Activated T-cell treated with anti-CD3 and anti-CD28 coated beads, Interleukin-2, amount 50 U/mL, for 24 hours (primary cell): ENCODE measurements at places on chromosomes 5 and 9.

DNA sequence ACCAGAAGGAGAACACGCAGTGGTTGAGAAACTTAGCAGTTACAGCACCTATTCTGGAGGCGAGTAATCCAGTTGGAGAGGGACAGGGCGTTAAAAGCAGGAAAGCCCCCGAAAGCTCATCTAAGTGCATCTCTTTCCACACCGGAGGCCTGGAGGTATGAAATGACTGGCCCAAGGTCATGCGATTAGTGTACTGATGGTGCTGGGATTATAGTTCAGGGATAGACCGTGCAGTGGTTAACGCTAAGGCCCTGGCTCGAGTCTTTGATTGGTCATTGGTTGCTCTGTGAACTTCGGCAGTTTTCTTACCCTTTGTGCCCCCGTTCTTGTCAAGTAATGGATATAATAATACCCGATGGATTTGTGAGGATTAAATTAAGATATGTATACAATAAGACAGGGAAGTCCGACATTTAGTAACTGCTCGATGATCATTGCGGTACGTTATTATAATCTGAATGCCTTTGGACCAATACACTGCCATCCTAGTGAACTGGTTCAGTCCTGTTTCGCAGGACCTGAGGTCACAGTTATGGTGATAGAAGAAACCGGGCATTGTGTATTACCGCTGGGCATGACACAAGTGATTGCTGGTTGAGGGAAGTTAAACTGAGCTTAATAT, 960 bp downstream of the CANX start:
- DNase-seq: peak; percentile 59

DNA sequence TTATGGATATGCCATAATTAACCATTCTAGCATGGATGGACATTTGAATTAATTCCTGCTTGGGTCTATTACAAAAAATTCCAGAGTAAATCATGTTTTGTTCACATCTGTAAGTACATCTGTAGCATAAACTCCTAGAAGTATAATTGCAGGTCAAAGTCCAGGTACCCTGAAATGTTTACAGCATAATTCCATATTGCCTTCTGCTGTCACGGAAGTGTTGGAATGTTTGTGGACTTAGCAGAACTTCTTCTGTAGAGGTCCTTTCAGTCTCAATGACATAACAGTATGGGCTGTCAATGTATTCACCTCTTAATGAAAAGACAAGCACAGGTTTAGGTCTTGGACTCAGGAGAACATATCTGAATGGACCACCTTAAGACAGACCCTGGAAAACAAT, 1.8 kb downstream of the FAM240B start:
- no peak for DNase-seq

DNA sequence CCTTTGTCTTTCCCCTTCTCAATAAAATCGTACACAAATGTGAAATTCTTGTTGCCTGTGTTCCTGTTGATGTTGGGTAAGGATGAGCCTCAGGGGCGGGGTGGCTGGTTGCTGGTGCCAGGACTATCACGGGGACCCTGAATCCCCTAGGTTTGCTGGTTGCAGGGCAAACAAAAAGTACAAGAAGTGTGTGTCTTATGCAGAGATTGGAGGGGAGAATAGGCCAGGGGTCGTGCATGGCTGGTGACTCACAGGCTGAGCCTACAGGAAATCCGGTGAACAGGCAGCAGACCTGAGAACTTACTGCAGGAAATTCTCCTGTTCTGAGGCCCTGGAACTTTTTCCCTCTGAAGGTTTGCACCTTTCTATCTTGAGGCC, 5.5 kb downstream of the ANXA2R start:
- DNase-seq: no peak

GRCh38 chr5:127418367-127418766, 99.1 kb upstream of the PRRC1 start:
- no peak for DNase-seq

DNA sequence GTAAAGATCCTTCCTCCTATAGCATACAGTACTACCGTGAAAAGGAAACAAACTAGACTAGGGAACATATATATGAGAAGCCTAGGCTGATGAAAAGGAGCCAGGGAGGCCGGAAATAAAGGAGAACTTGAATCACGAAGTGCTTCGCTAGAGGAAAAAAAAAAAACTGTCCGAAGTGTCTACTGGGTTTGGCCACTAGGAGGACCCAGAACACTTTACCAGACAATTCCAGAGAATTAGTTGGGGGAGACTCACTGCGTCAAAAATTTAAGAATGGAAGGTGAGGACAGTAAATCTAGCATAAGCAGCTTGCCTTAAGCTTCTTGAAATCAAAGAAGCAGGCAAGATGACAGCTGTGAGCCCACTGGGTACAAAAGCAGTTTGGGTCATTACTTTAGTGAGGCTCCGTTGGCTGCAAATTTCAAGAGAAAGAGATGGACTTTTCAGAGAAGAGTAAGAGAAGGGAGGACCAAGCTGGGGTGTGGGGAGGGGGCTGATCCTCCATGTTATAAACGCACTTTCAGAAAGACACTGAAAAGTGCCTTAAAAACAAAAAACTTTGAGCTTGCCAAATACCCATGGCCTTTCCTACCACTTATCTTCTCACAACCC, 47.4 kb downstream of the P4HA2 start:
- DNase-seq: no peak

GRCh38 chr5:111231119-111231518, 6.9 kb downstream of the CAMK4 start:
- no peak for DNase-seq

GRCh38 chr5:153081385-153081784, 409.1 kb upstream of the GRIA1 start:
- DNase-seq: no peak

DNA sequence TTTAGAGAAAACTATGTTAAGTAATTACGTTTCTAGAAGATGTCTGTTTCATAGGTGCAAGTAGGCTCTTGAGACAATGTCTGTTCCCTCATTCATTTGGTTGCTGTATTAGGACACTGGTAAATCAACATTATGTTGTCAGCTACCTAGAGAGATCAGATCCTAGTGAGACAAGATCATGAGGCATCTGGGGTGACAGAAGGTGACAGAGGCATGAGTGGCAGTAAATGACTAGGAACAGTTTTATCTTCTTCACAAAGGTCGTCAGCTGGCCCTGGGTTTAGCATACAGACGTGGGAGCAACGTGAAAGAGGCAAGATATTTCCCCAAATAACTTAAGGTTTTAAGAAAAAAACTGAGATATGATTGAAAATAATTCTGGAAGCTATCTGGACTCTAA, 1926.3 kb upstream of the WWC1 start:
- no peak for DNase-seq

- DNase-seq: no peak
Measured at GRCh38 chr9:34037626-34038025, 11.1 kb downstream of the UBAP2 start.

DNA sequence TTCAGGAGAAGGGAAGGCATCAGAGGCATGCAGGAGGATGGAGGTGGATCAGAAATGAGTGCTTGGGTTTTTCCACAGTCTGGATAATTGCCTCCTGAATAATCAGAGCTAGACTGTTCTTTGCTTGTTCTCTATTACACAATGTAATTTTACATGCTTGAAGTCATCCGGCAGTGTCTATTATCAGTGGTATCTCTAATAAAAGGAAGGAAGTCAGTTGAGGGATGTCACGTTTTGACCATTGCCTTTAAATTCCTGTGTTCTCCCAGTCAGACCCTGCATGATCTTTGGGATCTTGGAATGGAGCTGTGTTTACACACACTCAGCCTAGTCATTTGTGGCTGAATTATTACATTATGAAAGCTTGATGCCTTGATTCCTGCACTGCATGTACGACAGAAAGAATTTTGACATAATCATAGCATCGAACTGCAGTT, 91.0 kb downstream of the PDE8B start:
- no peak for DNase-seq
